GM12878 (cell line): ENCODE measurements at places on chromosomes 7 and 10.

DNA sequence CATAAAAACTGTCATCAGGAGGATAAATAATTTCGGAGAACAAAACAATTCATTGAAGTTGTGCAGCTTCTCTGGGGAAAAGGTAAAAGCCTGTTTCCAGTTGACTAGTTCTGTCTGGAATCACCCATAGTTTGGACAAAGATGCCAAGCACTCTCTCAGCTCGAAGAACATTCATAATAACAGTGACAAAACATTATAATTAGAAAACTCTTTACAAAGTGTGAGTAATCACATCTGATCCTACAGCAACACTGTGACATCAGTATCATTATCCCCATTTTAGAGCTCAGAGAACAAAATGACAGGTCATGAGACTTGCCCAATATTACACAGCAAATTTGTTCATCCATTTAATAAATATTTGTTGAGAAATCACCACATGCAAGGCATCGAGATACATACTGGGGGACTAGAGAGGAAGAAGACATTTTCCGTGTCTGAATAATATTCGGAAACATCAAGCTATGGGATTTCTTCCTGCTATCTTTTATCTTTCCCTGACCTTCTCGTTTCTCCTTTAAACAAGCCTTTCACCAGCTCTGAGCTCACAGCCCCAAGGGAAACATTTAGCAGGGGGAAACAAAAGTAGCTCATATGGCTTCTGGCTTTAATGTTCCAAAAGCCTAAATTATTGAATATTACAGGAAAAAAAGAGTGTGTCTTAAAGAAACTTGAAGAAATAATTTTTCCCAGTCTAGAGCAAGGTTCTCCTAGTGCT lies 123.3 kb upstream of the GHITM start:
- no peak for DNase-seq

GRCh38 chr10:92916433-92916832 lies 68.1 kb downstream of the EXOC6 start:
- no peak for DNase-seq

- DNase-seq: no peak
Measured at GRCh38 chr7:54932818-54933543, 85.8 kb upstream of the EGFR start.

GRCh38 chr7:104793066-104793465 lies 220.9 kb upstream of the KMT2E start:
- no peak for DNase-seq

GRCh38 chr7:36969376-36969775 lies 245.1 kb upstream of the AOAH start:
- DNase-seq: no peak
